Esophagus mucosa (tissue), 1 donor: ENCODE measurements at places on chromosomes 1 and 21. TPM values are rescaled to one million over a fixed set of nuclear protein-coding genes. Genes with fewer than 3 reads are reported as not detected.

The PTPN7 gene
- 1.2 TPM for total RNA-seq

The OR2T1 gene
- not detected for total RNA-seq

The PODN gene
- total RNA-seq, result 2.6 TPM

The SLC37A1 gene
- total RNA-seq, result 13.9 TPM

The PRKCZ gene
- 21.3 TPM for total RNA-seq

The F5 gene
- 0.20 TPM for total RNA-seq

DNA sequence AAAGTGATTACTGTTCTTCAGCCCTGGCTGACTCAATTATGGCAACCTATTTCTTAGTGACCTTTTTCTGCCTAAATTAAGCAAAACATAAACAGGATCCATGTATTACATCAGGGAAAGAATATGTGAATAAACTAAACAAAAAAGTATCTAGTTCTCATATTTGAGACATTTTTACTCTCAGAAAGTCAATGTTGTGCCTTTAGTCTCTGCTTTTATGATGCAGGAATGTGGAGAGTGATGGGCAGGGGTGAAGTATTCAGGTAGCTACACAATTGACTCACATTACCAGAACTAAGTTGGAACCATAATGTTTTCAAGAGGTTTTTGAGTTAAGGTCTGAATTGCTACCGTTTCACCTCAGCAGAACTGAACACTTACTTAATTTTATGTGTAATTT, 462.7 kb upstream of the CXADR start:
- no peak for ATAC-seq

DNA sequence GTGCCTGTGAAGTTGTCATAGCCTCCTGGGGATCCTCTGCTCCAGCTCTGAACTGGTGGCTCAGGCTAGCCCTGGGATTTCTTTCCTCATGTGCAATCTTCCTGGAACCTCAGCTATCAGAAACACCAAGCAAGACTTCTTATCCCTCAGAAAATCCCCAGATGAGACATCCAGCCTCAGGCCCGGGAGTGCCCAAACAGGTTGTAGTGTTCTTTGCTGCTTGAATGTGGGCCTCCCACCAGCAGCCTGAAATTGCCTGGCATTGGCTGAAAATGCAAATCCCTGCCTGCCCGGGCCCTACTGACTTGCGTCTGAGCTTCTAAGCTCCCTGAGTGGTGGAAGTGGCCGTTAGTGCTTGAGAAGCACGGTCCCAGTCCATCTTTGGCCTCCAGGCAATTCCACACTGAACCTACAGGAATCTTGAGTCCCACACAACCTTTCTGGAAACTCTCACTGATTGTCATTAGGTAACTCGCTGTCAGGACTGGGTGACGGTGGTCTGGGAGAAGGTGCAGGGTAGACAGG, 146.8 kb downstream of the ZBTB18 start:
- peak; percentile 95 for ATAC-seq

GRCh38 chr1:55735106-55735505, 519.9 kb upstream of the USP24 start:
- no peak for ATAC-seq

- no peak for ATAC-seq
These were observed 190.2 kb upstream of the LRRC7 start for GRCh38 chr1:69377507-69377906.

DNA sequence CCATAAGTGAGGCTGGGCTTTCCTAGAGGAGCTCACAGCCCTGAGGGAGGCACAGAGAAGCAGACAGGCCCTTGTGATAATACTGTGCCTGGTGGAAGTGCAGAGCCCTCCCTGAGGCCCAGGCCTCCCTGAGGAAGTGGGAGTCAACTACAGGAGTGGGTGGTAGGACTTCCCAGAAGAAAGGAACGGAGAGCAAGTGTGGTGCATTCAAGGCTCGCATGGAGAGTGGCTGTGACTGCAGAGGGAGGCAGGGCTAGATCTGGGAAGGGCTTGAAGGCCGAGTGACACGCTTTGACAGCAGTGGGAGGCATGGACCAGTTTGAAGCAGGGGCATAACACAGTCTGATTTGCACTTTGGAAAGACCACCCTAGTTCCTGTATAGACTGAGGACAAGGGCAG, 37.3 kb downstream of the AZIN2 start:
- ATAC-seq, result no peak

DNA sequence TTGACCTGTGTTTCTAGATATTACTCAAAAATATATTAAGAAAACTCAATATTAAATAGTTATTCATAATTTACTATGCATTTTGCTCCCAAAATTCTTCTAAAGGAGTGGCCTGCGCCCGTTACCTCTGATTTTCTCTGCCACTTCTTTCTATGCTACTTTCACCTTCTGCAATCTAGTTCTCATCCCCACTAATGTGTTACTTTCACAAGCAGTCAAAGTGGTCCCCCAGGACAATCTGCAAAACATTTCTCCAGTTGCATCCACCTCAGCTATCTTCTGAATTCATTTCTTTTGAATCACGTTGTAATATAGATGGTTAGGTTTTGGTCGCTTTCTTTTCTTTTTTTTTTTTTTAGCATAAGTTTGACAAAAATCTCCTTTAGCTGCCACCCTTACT, 13.4 kb downstream of the INSL5 start:
- ATAC-seq, result no peak

GRCh38 chr1:183575606-183576005, 14.7 kb downstream of the NCF2 start:
- peak; percentile 22 for ATAC-seq

- ATAC-seq, result no peak
These were observed 643 bp downstream of the FNDC5 start for GRCh38 chr1:32869923-32870614.

DNA sequence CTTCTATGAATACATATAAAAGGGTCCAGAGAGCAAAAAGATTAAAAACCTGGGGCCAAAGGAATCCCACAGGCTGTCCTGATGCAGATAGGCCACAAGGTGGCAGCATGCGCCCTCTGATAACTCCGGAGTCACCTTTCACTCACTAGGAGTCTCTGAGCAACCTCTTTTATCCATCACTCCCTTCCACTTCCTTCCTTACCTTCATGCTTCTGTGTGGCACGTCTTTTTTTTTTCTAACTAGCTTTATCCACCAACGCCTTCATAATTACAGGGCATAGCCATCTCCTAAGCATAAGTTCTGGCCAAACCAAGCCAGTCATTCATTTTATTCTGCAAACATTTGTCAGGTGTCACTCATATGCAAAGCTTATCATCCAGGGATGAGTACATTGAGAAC, 3.9 kb upstream of the PGLYRP4 start:
- ATAC-seq, result peak; percentile 39

GRCh38 chr1:181122222-181122621, 33.7 kb downstream of the IER5 start:
- no peak for ATAC-seq
